ENCODE measurements at places on chromosomes 5 and 9.

GRCh38 chr5:139644001-139644456 is 4.1 kb upstream of the CXXC5 start:
- no peak for DNase-seq

- DNase-seq = no peak
These were observed 151.5 kb downstream of the RGS3 start for GRCh38 chr9:113614843-113615648.

DNA sequence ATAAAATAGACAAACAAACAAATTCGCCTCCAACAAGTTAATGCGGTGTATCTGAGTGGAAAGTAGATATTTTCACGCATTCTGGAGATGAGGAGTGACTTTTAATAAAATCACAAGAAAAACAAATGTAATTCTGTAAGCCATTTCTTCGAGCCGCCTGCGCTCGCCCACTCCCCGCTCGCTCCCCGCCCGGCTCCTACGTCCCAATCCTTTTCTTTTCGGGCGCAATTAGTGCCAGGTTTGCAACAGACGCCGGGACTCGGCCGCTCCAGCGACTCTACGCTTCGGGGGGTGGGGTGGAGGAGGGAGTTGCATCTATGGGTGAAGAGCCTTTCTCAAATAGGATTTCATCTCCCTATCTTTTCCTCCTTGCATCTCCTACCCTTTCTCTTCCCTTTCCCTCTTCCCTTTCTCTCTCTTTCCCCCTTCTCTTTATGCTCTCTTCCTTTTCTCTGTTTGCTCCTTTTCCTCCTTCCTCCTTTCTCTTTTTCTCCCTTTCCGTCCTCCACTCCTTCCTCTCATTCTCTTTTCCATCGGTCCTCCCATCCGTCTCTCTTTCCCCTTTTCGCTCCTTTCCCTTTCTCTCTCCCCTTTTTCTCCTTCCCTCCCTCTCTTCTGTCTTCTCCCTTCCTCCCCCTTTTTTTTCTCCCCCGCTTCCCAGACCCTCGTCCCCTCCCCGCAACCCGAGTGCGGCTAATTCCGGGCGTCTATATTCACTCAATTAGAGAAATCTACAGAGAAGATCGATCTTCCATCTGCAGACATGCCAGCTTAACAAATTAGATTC is 6.1 kb upstream of the OTP start:
- DNase-seq = peak; percentile 7

- no peak for DNase-seq
These were observed 102.4 kb downstream of the NDFIP1 start for GRCh38 chr5:142210864-142211412.

GRCh38 chr5:115209279-115209678 is 39.6 kb upstream of the TRIM36 start:
- no peak for DNase-seq

DNA sequence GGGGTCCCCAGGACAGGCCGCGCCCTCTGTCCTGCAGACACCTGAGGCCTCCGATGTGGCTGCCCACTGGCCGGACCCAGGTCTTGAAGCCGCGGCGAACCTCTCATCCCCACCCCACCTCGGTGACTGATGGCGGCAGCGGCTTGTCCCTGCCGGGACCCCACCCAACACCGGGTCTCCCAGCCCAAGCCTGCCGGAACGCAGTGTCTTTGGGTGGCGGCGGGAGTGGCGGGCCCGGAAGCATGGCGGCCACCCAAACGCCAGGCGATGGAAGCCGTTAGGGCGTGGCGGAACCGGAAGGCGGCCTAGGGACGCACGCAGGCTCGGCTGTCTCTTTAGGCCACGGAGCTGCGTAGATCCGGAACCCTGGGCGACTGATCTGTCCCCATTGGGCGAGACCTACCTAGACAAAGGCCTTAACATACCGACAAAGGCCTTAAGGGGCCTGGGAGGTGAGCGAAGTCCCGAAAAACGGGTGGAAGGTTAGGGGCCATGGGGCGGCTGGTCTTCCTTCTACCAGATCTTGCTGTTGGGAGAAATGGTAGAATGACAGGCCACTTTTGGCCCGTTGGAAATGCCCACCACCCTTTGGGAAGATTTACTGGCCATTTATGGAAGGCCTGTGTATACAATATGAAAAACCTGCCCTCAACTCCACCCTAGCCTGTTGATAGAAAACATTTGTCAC is 94.6 kb upstream of the SMC2 start:
- no peak for DNase-seq

Data from NCI-H526 (cell line).